ENCODE measurements at places on chromosomes 2 and 18. TPM values are rescaled to one million over a fixed set of nuclear protein-coding genes. Genes with fewer than 3 reads are reported as not detected.

DNA sequence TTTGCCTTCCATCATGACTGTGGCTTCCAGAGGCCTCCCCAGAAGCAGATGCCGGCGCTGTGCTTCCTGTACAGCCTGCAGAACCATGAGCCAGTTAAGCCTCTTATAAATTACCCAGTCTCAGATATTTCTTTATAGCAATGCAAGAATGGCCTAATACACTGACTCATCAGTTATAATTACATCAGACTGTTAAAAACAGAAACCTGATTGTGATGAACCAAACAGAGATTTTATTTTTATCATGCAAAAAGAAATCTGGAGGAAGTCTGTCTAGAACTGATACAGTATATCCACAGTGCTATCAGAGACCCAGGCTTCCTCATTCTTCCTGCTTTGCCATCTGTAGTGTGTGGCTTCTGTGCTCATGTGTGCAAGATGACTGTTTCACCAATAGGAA is 93.4 kb upstream of the MEX3C start:
- no peak for DNase-seq

DNA sequence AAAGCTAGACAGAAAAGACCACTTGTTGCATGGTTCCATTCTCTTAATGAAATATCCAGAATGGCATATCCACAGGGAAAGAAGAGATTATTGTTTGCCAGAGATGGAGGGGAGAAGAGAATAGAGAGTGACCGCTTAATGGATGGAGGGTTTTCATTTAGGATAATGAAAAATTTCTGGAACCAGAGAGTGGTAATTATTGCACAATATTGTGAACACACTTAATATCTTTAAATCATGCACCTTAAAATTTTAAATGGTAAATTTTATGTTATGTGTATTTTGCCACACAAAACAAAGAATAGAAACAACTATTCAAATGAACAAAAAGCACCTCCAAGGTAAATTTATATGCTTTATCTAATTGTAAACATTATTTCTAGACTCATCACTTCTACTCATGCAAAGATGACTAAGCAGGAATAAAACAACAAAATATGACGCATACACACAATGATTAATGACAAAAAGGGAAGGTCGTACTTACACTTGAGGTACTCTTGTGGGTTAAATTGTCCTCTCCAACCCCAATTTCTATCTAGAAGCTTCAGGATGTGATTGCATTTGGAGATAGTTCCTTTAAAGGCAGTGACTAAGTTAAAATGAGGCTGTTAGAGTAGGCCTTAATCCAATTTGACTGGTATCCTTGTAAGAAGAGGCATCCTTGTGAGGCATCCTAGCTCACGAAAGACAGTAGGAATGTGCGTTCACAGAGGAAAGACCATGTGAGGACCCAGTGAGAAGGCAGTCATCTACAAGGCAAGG is 18.7 kb upstream of the DHRS9 start:
- no peak for DNase-seq

DNA sequence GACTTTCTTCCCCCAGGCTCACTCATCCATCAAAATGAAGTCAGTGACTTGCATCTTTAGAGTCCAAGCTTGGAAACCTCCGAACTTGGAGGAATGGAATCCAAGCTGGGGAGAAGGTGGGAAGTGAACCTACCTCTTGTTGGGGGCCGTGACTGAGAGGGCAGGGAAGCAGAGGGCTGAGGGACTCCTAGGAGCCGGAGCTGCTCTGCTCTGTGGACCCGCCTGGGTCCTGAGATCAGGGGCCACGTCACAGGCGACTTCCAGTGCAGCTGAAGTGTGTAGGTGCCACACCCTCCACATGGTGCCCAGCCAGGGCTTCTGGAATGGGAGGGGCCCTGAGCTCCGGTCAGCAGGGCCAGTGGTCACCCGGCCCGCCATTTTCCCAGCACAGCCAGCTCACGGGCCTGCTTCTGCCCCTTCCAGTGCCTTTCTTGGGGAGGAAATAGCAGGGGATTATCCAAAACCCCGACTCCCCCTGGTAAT is 63.4 kb upstream of the OTOS start:
- no peak for DNase-seq

- DNase-seq: no peak
These were observed 1.2 kb downstream of the GALNT5 start for GRCh38 chr2:157258520-157259326.

The NTSR2 gene
- total RNA-seq: 0.15 TPM

The CENPA gene
- 0.91 TPM for total RNA-seq

The AAMP gene
- 53.9 TPM for total RNA-seq

DNA sequence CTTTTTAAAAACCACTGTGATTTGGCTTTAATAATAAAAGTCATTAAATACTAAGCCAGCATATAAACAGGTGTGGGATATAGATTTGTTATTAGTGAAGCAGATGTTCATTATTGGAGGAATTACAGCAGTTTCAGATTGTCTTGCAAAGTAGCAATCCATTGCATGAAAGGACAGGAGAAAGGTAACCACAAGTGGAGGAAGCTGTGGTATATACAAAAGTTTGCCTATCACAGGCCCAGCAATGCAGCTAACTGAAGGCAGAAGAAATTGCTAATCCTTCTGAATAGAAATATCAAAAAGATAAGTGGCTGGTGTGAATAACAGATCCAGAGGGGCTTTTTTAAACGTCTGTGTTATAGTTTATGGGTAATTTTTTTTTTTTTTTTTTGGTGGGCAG is 199.4 kb downstream of the ZNF385B start:
- no peak for DNase-seq

The ANKRD30B gene
- not detected for total RNA-seq

- DNase-seq: no peak
These were observed 87.2 kb upstream of the HPCAL1 start for GRCh38 chr2:10215393-10215935.

GRCh38 chr18:79971211-79971952 is 6.9 kb downstream of the HSBP1L1 start:
- no peak for DNase-seq

- DNase-seq: no peak
These were observed 318.8 kb upstream of the REV1 start for GRCh38 chr2:99808361-99809200.

The ZNF532 gene
- 87.9 TPM for total RNA-seq

- no peak for DNase-seq
These were observed 53.3 kb upstream of the COL5A2 start for GRCh38 chr2:189232759-189233406.

The CYS1 gene
- total RNA-seq: 8.3 TPM

The NCKAP5 gene
- total RNA-seq: 7.8 TPM

The CXCR1 gene
- 0.25 TPM for total RNA-seq

The ADAM23 gene
- 56.0 TPM for total RNA-seq

DNA sequence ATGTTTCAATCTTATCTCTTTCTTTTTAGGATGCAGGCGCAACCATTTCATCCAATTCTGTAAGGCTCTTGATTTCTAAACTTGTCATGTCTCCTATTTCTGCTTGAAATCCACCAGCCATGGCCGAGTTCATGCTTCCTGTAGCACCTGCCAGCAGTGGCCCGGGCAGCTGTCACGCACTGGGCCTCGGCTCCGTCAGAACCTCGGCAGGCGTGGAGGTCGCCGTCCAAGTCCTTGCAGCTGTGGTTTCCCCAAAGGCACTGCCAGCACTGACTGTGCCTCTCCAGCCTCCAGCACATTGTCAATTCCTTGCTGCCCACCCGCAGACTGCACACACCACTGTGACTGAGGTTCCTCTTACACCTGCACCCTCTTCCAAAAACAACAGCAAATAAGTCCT is 188.7 kb upstream of the SALL3 start:
- no peak for DNase-seq

DNA sequence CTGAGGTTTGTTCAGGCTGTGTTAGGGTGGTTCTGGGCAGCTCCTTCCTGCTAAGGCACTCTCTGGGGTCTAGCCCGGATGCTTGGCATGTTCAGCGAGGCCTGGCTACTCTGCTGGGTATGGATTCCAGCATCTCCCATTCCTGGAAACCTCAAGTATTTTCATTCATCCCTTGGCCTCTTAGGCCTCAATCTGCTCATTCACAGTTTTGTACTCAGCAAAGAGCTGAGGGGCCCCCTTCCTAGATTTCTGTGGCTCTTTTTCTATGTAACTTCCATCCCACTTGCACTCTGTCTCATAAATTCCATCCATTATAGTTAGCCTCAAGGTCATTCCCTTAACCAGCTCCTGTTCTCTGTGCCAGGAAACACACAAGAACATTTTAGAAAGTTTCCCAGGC is 798.8 kb upstream of the HS6ST1 start:
- DNase-seq: peak; percentile 38

- no peak for DNase-seq
These were observed 72.5 kb downstream of the SH3BP4 start for GRCh38 chr2:235024191-235024860.

The HOXD11 gene
- not detected for total RNA-seq

GRCh38 chr2:186129767-186130581 is 356.1 kb upstream of the ZC3H15 start:
- no peak for DNase-seq

GRCh38 chr2:13660231-13660630 is 943.5 kb downstream of the TRIB2 start:
- no peak for DNase-seq

- no peak for DNase-seq
These were observed 4.1 kb downstream of the TGFBRAP1 start for GRCh38 chr2:105325389-105325963.

The MYO1B gene
- total RNA-seq: 11.9 TPM

- DNase-seq: no peak
These were observed 1.2 kb downstream of the CPSF3 start for GRCh38 chr2:9424447-9425164.

DNA sequence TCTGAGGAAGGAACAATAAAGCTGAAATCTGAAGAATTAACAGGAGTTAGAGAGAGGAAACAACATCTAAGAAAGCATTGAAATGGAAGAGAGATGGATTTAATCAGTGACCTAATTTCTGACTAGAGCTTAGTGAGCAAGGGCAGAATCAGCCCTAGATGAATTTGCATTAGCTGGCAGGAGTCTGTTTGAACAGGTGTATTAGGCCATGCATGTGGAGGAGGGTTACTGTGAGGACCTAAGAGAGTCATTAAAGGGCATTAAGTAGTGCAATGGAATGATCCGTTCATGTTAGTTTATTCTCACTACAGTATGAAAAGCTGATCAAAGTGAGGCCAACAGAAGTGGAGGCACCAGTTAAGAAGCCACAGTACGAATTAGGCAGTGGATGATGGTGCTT is 285.3 kb downstream of the GRB14 start:
- no peak for DNase-seq

- DNase-seq: no peak
These were observed 159.3 kb downstream of the CYRIA start for GRCh38 chr2:16506366-16506765.

All from right cardiac atrium (tissue), 5 donors.